ENCODE measurements at places on chromosomes 4 and X.

GRCh38 chr4:165651901-165652300 lies 221.1 kb upstream of the TLL1 start:
- DNase-seq = no peak

- DNase-seq = no peak
Measured at GRCh38 chrX:9832811-9833210, 46.6 kb downstream of the SHROOM2 start.

DNA sequence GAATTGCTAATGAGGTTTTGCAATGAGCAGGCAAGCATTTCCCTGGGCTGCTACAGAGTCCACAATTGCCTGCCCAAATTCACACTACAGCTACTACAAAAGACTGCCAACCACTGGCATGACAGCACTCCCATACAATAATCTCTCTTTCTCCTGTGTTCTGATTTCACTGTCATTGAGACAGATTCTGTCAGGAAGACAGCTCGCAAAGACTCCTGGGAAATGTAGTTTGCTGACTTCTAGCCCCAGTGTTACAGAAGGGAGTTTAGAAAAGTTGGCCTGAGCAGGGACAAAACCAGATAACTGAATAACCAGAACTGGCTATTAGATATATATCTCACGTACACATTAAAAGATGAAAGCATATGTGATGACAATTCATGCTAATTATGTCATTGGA lies 1231.3 kb upstream of the PRKX start:
- DNase-seq = no peak

- peak; percentile 52 for DNase-seq
Measured at GRCh38 chr4:183443655-183444213, 702 bp upstream of the CDKN2AIP start.

DNA sequence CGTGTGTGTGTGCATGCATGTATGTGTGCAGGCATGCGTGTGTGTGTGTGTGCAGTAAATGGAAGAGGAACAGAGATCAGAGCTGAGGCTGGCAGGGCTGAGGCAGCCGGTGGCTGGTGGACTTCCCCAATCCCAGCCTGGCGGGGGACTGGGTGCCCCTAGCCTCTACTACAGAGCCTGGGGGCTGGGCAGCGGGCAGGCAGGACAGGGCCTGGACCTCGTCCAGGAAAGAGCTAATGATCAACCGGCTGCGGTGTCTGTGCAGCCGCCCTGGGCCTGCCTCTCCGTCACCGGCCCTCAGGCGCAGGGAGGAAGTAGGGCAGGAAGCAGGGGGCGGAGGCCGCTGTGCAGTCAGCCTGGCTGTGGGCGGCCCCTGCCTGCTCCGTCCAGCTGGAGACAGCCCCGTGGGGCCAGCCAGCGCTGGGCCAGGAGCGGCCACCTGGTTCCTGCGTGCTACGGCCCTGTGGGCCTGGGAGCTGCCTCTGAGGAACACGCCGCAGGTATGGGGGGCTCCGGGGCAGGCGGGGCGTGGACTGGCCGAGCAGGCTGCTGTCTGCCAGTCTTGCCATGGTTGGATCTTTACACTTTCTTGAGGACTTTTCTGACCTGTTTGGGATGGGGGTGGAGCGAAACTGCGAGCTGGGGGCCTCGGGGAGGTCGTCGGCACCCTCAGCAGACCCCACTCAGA lies at the start of gene SH3TC1:
TSS of gene SH3TC1 (plus strand) at position 385 of the 688 bp plus-strand sequence. CDS start 5,905 bp downstream, outside the sequence.
- DNase-seq = peak; percentile 46

- peak; percentile 2 for DNase-seq
Measured at GRCh38 chr4:37453281-37453998, 208.9 kb downstream of the NWD2 start.

GRCh38 chr4:152044331-152045036 lies 283.7 kb upstream of the GATB start:
- no peak for DNase-seq

- no peak for DNase-seq
Measured at GRCh38 chrX:82528525-82528924, 979.6 kb upstream of the POU3F4 start.

DNA sequence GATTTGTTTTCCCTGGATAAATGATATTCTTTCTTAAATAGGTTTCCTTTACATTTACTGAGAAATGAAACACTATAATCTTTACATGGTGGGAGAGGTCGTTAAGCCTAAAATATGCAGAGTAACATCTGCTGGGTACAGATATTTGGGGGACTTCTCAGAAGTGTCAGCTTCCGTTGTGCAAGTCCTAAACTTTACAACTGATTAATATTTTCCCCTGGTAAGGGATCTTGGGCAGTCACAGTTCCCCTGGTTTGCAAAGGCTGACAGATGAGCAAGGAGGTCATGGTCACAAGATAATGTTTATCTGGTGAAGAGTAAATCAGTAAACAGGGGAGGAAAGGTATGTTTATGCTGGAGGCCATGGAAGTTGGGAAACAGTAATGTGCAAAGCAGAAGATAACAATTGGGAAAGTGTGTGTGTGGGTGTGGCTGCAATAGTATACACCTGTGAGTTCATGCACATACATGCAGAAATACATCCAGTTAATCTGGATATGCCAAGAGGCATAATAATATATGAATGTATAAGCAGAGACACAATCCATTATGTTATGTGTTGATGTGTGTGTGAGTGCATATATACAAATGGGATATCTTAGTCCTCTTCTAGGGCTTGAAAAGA lies 508.2 kb upstream of the FAM241A start:
- DNase-seq = no peak

- DNase-seq = no peak
Measured at GRCh38 chrX:340121-340520, 21.5 kb upstream of the GTPBP6 start.

GRCh38 chrX:56248492-56248891 lies 16.3 kb downstream of the KLF8 start:
- DNase-seq = peak; percentile 6
